Spinal cord (tissue), 10 donors: ENCODE measurements at places on chromosomes 4 and X. TPM values are rescaled to one million over a fixed set of nuclear protein-coding genes. Genes with fewer than 3 reads are reported as not detected.

GRCh38 chr4:172515266-172515879, 653.2 kb upstream of the GALNT7 start:
- DNase-seq: no peak

GRCh38 chr4:110808351-110808878, 185.5 kb upstream of the PITX2 start:
- no peak for DNase-seq

Gene CCSER1
- total RNA-seq: 66.1 TPM

Gene USP17L29
- total RNA-seq: not detected

DNA sequence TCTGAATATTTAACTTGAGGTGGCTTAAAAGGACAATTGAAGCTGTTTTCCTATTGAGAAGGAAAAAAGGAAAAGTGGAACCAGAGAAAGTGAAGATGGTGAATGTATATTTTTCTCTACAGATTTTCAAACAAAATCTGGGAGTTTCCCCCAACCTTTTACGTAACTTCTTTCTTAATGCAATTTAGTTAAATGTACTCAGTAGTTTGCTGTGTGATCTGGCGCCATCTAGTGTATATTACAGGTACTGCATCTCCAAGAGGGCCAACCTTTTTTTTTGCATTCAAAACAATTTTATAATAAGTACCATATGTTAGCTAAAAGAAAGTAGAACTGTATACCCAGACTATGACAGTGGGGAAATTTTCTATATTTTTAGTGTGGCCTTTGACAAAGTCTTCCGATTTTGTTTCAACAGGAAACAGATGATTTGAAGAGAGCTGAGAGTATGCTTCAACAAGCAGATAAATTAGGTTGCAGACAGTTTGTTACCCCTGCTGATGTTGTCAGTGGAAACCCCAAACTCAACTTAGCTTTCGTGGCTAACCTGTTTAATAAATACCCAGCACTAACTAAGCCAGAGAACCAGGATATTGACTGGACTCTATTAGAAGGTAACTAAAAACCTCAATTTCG, 82.0 kb downstream of the PLS3 start:
- DNase-seq: peak; percentile 28

Gene BEX1
- 96.5 TPM for total RNA-seq

Gene GRID2
- total RNA-seq: 40.8 TPM
